CMK (cell line): ENCODE measurements at places on chromosomes 6 and 20.

DNA sequence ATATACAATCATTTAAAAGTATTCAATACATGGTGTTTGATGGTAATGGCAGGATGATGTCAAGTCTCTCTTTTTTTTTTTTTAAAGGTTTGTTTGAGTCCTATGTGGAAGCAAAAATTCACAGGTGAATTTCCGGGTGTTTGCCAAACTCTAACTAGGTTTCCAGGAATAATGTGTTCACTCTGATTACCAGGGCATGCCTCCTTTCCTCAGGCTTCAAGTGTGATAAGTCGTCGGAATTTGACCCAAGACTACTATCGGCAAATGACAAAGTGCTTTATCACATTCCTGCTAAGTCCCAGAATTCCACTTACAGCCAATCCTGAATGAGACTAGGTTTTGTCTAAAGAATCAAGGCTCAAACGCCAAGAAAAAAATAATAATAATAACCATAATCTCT lies 7.3 kb downstream of the OARD1 start:
- DNase-seq, result no peak

- DNase-seq, result no peak
Measured at GRCh38 chr6:23184351-23184750, 615.0 kb downstream of the HDGFL1 start.

DNA sequence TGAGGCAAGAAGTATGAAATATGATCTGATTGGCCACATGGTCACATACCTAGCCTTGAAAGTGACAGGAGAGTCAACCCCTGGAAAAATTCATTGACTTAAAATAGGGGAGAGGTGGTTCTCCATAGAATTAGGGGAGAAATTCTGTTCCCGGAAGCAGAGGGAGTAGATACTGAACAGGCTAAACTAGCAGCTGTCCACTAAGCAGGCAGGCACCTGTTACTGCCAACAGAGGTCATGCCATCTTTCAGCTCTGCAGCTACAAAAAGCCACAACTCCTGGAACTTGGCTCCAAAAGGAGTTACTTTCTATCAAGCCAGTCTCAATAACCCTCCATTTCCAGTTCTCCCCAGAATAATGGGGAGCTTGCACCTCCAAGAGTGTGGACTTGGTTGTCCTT lies 352.5 kb downstream of the MAFB start:
- no peak for DNase-seq

DNA sequence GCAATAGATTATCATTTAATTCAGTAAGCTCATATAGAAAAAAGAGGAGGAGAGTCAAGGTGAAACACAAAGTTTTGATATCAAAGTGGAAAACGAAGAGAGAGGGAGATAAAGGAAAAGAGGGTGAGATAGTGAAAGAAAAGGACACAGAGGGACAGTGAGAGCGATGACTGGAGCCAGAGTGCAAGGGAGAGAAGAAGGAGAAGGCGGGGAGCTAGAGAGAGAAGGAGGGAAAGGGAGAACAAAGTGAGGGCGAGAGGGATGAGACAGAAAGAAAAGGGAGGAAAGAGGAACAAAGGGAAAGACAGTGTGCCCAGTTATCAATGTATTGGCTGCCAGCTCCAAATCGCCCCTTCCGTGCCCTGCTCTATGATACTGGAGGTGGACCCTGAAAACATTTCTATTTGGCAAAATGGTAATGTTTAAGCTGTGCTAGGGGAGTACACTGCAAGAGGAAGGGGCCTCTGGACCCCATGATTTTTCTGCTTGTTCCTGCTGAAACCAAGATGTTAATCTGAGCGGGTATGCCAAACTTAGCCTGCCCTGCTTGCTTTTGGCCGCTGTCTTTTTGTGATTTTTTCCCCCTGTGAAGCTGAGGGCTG lies 27.8 kb downstream of the GPX5 start:
- DNase-seq, result no peak

- no peak for DNase-seq
Measured at GRCh38 chr20:44770484-44771171, 25.0 kb downstream of the KCNK15 start.
